Left lobe of liver (tissue), 2 donors: ENCODE measurements at places on chromosomes 5 and 9.

DNA sequence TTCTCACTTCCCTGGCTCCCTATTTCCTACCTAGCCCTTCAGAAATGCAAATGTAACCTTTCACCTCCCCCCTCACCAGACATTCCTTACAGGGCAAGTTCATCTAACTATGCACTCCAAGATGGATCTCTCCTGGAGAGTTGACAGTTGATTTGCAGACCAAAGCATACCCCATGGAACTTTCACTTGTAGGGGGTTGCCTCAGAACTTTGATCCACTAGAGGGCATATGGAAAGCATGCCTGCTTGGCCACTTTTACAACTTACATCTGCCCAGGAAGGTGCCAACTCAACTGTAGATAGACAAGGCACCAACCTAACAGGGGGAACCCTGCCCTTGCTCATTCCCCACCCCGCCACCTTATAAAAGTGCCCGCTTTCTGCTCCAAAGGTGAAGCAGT is 187.8 kb downstream of the NXNL2 start:
- no peak for DNase-seq

- no peak for DNase-seq
Measured at GRCh38 chr5:90709323-90710155, 150.9 kb downstream of the ADGRV1 start.

DNA sequence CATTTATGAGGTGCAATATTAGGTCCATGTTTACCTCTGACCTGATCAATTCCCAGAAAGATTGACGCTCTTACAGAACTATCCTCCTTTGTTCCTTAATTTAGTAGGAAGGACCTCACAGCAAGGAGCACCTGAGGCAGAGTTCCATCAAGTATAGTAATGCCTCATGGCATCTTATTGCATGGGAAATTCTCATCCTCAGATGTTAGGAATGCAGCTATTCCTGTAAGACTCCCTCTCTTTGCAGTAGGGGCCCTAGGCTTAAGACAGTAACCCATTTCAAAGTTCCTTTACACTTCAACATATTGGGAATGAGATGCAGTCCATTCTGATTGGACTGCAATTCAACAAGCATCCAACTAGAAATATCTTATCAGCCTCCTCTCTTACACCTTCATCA is 69.8 kb downstream of the SLCO4C1 start:
- DNase-seq = no peak

- peak; percentile 61 for DNase-seq
Measured at GRCh38 chr9:130626249-130626996, 38.0 kb upstream of the PRDM12 start.

DNA sequence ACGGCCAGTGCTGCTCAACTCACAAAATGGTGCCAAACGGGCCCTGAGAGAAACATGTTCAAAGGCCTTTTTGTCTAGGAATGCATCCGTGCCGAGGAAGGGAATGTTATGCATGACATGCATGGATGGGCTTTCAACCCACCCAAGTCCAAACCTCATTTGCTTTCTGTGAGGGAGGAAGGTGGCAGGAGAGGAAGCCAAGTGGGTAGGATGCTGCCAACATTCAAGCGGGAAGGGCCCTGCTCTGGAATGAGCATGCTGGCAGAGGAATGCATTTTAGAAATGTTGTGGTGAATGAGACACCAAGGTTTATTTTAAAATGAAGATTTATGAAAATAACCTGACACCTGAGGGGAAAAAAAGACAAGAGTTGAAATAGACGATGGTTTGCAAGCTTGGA is 479.1 kb downstream of the CCDC171 start:
- DNase-seq = no peak

DNA sequence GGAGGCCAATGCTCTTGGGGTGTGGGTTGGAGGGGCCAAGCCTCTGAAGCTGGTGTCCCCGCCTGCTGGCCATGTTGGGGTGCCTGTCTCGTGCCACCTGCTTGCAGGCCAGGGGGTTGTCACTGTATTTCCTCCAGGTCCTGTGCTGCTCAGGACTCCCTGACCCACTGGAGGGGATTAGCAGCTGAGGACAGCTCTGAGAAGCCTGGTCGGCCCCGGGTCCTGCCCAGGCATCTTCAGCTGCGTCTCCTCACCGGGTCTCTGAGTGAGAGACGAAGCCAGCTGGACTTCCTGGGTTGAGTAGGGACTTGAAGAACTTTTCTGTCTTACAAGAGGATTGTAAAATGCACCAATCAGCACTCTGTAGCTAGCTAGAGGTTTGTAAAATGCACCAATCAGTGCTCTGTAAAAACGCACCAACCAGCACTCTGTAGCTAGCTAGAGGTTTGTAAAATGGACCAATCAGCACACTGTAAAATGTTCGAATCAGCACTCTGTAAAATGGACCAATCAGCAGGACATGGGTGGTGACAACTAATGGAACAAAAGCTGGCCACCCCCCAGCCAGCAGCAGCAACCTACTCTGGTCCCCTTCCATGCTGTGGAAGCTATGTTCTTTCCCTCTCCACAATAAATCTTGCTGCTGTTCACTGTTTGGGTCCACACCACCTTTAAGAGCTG is 20.6 kb upstream of the SLC9A3 start:
- DNase-seq = no peak

DNA sequence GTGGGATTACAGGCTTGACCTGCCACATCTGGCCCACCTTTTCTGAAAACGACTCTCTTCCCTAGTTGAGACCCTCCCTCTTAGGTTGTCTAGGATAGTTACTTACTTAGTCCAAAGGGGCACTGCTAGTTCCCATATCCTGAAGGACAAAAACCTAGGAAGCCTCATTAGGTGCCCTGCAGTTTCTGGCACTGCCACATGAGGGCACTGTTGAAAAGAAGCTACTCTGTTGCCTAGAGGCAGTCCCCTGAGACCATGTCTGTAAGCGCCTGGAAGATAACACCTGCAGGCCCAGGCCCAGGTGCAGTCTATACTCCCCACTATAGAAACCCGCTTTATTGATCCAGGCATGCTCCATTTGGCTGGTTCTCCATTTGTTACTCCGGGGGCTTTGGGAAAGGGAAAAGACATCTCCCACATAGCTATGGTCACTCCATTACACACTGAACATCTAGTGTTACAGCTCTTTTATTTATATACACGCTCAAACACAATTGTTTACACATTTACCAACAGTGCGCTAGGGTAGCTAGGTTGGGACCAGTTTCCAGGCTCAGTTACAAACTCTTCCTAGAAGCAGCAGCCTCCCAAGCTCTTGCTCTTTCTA is 73.4 kb upstream of the PPARGC1B start:
- no peak for DNase-seq

DNA sequence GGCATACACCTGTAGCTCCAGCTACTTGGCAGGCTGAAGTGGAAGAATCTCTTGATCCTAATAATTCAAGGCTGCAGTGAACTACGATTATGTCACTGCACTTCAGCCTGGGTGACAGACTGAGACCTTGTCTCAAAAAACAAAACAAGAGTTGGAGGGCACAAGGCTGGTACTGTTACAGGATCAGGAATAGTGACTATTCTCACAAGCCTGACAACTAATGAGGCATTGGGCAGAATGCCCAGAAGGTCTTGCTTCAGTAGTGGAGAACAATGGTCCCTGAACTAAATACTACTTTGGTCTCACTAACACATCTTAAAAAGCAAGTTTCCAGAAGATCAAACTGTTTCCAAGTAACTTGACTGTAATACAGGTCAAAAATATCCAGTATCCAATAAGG is 182.9 kb upstream of the RFX3 start:
- DNase-seq = no peak

DNA sequence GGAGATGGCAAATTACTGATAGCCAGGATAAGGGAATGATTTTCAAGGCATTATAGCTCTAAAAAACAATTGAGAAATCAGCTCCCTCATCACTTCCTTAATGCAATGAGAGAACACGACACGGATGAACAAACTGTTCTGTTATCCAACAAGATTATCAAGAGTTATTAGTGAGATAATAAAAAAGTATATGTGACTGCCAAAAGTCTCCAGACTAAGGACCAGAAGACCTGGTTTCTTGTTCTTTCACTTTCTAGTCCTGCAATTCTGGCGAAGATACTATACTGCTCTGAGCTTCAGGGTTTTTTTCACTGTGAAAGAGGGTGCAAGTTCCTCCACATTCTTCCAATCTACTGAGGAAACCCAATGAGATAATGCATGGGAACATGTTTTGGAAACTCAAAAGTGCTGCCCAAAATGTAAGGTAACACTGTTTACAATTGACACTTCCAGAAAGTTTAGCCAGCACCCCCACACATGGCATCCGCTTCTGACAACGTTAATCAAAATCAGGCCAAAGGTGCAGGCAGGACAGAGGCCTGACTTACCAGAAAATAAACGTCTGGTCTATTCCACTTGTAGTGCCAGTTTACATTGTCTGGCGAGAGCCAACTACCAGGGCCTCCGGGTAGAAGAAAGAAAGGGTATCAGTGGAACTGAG is 254.2 kb downstream of the DOCK8 start:
- no peak for DNase-seq

GRCh38 chr5:31107091-31107518 is 86.4 kb upstream of the CDH6 start:
- no peak for DNase-seq

GRCh38 chr5:7638456-7638855 is 212.5 kb downstream of the CFAP90 start:
- DNase-seq = no peak

DNA sequence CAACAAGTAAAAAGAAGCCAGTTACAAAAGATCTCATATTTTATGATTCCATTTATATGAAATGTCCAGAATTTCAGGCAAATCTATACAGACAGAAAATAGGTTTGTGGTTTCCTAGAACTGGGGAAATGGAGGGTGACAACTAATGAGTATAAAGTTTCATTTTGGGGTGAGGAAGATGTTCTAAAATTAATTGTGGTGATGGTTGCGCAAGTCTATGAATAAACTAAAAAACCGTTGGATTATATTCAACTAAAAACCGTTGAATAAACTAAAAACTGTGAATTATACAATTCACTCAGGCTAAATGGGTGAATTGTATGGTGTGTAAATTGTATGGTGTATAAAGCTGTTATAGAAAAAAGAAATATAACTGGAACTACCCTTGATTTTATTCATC is 47.6 kb downstream of the ADAMTS6 start:
- DNase-seq = no peak

DNA sequence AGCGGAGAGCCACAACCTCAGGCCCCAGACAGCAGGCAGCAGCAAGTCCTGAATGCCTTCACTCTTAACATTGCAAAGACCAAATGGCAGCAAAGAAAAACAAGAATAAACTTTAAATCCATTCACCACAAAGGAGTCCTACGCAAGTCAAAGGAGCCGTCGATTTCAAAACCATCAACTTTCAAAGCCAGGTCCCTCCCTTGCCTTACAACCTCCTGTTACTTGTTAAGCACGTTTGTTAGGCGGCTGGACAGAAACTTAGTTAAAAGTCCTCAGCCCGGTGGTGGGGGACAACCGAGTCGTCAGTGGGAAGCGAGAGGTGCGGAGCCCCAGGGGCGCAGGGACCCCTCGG is 938 bp downstream of the LPAR1 start:
- no peak for DNase-seq

- no peak for DNase-seq
Measured at GRCh38 chr9:127586096-127586495, 26.0 kb upstream of the STXBP1 start.
